ENCODE measurements at places on chromosomes 7 and 10.
A peak's percentile ranks its signal among the peaks of the same experiment; 100 is the strongest.

GRCh38 chr7:17564678-17565212 is 266.3 kb downstream of the AHR start:
- DNase-seq, result no peak

DNA sequence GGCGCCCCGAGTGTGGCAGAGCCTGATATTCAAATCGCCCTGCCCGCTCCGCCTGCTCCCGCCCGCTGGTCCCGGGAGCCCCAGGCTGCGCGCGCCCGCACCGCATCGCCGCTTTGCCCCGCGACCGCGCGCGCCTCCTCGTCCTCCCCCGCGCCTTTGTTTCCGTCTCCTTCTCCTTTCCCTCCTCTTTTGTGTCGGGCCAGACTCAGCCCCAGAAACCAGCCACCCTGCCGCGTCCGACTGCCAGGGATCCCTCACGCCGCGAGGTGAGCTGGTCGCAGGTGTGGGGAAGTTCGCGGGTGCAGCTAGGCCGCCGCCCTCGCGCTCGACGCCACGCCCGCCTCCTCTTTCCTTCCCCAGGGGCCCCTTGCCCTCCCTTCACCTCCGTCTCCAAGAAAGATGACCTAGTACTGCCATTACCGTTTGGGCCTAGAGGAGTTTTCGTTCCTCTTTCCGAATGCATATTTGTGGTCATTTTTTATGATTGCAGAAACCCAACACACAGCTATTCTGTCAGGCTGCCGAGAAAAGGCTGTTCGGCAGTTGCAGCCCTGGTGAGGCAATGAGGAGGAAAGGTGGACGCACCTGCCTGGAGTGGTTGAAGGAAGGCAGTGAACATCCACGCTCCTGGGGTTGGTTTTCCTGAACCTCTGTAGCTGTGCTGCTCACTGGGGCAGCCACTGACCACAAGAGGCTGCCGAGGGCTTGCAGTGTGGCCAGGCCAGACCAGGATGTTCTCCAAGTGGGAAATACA is 107.3 kb downstream of the SNX10 start:
- peak; percentile 18 for DNase-seq

GRCh38 chr7:129609666-129610065 is 1.9 kb upstream of the NRF1 start:
- no peak for DNase-seq

- DNase-seq, result no peak
These were observed 9.0 kb downstream of the LFNG start for GRCh38 chr7:2528481-2529095.

GRCh38 chr7:31890766-31891165 is 179.4 kb downstream of the PDE1C start:
- no peak for DNase-seq

DNA sequence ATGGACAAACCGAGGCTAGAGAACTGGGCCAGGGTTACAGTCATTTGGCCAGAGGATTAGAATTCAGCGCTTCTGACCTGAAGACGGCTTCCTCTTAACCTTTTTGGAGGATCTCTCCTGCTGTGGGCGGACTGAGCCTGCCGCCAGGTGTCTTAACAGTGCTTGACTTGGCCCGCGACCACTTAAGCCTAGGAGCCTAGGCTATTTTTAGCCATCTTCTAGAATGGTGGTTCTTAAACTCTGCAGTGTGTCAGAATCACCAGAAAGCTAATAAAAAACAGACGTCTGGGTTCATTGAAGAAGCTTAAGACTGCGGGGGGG is 722 bp downstream of the MDH2 start:
- DNase-seq, result no peak

DNA sequence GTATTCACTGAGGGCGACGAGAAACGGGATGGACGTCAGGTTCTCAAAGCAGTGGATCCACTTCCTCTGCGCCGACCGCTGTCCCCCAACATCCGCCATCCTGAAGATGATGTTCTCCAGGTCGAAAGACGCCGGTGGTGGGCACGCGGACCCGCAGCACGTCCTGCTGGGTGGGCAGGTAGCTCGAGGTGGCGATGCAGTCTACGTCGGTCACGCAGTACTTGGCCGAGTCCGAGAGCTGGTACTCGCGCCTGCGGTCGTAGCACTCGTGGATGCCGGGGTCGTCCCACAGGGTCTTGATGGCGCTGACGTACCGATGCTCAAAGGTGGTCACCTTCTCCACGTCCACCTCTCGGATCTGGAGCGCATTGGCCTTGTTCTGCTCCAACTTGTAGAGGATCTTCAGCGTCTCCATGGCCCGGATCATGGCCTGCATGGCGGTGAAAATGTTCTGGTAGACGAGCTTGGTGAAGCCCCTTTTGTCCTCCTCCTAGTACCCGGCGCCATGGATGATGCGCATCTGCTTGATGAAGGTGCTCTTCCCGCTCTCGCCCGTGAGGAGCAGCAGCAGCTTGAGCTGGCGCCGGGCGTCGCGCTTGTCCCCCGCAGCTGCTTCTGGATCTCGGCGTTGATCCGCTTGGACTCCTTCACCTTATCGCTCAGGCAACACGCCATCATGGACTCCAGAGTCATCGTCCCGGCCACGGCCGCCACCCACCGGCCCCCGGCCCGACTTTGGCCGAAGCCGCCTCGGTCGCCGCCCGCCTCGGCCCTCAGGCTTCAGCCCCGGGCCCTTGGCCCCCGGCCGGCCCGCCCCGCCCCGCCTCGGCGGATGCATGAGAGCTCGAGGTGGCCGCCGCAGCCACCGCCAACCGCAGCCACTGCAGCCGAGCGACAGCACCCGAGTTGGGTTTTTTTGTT is 122.9 kb upstream of the KCTD7 start:
- no peak for DNase-seq

- DNase-seq, result no peak
These were observed 113.2 kb downstream of the GRID1 start for GRCh38 chr10:86253091-86254072.

DNA sequence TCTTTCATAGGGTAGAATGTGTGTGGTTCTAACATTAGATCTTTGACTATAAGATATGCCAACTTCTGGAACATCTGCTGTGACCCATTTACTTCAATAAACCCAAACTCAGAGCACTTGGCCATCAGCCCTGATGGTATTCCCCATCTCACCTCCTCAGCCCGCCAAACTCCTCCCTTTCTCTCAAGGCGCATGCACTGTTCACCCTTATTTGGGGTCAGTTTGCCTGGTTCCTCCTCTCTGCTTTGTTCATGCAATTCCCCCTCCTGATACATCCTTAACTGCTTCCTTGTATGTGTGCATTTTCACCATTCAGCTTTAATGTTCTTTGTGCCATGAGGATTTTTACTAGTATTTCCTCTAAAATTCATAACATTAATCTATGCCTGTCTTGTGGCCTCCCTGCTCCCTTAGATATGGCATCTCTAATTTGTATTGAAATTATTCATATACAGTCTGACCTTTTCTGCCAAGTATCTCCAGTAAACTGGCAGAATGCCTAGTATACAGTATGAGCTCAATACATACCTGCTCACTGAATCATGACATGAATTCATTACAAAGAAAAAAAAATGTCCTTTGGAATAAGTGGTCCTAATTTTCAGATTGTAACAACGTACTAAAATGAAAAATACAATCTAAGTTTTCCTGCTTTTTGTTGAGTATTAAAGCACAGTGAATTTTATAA is 336.8 kb upstream of the IGFBP3 start:
- no peak for DNase-seq

- no peak for DNase-seq
These were observed 3.3 kb downstream of the XPNPEP1 start for GRCh38 chr10:109920016-109920415.

DNA sequence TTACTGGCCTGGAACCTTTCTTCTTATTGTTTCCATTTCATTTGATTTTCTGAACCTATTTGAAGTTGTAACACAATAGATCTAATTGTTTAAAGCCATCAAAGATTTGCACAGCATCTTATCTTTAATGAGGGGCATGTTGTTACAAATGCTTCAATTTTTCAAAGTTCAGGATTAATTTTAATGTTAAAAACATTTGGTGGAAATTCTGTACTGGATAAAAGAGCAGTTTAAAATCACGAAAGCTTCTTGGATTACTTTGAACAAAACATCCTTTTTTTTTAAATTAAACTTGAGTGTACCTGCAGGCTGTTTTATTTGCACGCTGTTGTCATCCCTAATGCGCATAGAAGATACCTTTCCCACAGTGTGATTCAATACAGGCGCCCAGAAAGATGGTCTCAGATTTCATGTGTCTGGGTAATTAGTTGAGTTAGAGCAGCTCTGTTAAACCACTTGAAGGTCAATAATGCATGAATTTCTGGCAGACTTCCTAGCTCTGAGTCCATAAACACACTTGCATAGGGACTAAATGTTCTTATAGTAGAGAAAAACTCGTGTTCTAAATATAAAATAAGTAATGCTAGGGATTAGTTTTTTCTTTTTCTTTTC is 29.3 kb upstream of the DDX50 start:
- DNase-seq, result no peak

DNA sequence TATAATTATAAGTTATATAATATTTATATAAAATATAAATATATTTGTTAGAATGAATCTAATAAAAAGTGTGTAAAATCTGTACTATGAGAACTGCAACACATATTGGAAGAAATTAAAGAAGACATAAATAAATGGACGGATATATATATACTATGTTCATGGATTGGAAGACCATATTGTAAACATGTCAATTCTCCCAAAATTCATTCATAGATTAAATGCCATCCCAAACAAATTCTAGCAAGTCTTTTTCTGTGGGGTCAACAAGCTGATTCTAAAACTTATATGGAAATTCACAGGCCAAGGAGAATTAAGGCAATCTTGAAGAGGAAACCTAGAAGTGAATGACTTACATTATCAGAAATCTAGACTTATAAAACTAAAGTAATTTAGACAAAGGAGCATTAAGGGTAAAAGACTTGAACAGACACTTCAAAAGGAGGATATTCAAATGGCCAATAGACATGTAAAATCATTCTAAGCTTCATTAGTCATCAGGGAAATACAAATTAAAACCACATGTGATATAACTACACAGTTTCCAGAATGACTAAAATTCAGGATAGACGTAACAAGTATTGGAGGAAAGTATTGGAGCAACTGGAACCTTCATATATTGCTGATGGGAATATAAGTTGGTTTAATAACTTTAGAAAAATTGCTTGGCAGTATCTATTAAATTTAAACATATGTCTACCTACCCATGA is 225.9 kb downstream of the EMX2 start:
- DNase-seq, result no peak

DNA sequence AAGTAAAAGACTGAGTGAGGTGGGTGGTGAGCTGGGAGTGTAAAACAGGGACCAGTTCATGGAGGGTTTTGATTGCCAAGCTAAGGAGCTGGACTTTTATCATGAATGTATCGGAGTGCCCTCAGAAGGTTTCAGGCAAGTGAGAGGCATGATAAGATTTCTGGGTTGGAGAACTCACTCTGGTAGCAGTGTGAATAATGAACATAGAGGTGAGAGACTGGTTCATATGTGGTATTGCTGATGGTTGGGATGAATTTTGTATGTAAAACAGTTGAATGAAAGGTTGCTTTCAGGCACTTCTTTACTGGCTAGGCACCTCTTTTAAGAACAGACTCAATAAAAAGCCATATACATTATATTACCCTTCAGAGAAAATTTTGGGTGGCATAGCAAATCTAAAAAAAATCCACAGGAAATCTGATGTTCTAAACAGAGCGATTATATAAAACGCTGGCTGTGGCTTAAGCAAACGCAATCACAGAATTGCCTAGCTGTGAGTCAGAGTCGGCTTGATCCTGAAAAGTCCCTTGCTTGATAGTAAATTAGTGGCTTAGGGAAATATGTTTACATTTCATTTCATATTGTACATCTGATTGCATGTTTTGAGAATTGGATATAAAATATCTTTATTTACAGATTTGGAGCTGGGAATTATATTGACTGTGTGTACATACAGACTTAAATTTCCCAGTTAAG is 92.9 kb upstream of the HDAC9 start:
- no peak for DNase-seq

- DNase-seq, result no peak
These were observed 54.7 kb upstream of the FIGNL1 start for GRCh38 chr7:50504646-50505546.

- no peak for DNase-seq
These were observed 976.3 kb upstream of the LRRTM3 start for GRCh38 chr10:65949526-65949925.

GRCh38 chr7:55075464-55076021 is 56.7 kb downstream of the EGFR start:
- no peak for DNase-seq

DNA sequence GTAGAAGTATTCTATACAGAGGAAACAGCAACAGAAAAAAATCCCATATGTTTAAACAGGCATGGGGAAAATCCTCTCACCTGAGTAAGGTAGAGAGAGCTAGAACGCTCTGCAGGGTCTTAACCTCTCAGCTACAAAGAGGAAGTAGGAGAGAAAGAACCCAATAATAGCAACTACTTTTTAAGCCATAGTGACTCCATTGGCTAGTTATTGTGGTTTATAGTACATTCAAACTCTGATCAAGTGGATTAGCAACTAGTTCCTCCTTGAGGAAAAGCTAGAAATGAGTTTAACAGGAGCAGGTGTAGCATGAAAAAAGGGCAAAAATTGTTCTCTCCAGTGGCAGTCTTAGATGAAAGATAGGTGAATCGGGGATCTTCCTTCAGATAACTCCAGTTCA is 89.7 kb downstream of the HGF start:
- DNase-seq, result no peak

GRCh38 chr10:11164803-11165590 is 147.3 kb downstream of the CELF2 start:
- peak; percentile 63 for DNase-seq

GRCh38 chr10:11012421-11013295 is 5.0 kb upstream of the CELF2 start:
- DNase-seq, result no peak

GRCh38 chr7:1322240-1323110 is 89.8 kb downstream of the UNCX start:
- DNase-seq, result no peak

DNA sequence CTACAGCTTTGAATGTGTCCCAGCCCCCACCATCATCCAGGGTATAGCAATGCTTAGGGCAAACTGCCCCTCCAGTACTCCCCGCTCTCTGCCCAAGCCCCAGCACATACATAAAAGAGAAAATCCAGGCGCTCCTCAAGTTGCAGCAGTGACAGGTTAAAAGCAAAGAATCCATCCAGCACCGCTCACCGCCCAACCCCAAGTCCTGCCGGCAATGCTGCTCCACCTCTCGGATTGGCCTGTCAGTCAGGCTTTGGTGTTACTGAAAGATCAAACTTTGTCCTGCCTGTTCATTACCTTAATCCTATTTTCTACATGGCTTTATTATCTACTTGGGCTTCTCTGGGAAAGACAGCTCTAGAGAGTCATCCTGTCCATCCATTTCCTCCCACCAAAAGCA is 31.9 kb downstream of the DPCD start:
- no peak for DNase-seq

GRCh38 chr7:105010504-105011130 is 3.4 kb upstream of the KMT2E start:
- no peak for DNase-seq
